Kasumi-1 (cell line): ENCODE measurements at places on chromosomes 5 and 9.
A peak's percentile ranks its signal among the peaks of the same experiment; 100 is the strongest.

DNA sequence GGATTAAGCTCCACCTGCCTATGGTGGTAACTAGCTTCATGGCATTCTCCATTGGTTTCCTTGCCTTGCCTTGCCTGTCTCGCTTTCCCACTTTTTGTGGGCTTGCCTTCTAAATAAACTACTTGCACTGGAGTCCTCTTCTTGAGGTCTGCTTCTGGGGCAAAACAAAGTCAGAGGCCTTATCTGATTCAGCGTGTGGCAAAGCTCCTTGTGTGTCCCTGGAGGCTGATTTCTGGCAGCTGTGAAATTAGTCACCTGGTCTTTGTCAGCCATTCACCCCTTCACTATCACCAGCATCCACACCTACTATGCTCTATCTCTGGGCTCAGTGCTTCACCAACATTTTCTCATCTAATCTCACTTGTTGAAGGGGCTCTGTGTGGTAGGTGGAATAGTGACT lies 176.2 kb downstream of the SEC61B start:
- DNase-seq = no peak

GRCh38 chr9:14141699-14142098 lies 172.2 kb downstream of the NFIB start:
- DNase-seq = no peak

DNA sequence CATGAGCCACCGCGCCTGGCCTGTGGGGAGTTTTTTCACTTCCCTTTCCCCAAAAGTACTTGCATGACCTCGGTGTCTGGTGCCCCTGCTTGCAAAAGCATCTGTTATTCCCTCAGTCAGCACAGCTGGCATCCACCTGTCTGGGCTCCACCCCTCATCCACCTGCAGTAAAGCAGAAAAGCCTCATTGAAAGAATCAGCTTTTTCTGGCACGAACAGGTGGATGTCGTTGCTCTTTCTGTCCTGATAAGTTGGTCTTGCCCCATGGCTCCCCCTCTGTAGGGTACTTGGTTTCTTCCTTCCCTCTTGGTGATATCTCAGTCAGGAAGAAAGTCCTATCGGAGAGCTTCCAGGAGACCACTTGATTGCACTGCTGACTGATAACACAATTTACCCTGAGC lies 37.4 kb downstream of the WWC1 start:
- DNase-seq = peak; percentile 3

- no peak for DNase-seq
Observed at GRCh38 chr5:96590796-96591195, 71.4 kb upstream of the CAST start.

GRCh38 chr5:16815432-16815831 lies 120.7 kb downstream of the MYO10 start:
- DNase-seq = no peak

DNA sequence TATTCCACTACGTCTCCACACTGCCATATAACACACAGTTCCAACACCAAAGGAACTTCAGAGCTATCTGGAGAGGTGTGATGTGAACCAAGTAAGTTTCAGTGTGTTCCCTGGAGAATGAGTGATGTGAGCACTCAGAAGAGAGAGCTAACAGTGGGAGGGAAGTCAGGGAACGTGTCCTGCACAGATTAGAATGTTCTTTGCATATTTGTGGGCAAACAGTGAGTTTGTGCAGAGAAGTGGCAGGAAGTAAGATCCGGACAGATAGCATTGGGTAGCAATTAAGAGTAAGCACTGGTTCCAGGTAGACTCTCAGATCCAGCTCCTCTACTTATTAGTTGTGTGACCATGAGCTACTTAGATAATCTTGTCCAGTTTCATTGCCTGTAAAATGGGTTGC lies 206.4 kb downstream of the PDZD2 start:
- no peak for DNase-seq

DNA sequence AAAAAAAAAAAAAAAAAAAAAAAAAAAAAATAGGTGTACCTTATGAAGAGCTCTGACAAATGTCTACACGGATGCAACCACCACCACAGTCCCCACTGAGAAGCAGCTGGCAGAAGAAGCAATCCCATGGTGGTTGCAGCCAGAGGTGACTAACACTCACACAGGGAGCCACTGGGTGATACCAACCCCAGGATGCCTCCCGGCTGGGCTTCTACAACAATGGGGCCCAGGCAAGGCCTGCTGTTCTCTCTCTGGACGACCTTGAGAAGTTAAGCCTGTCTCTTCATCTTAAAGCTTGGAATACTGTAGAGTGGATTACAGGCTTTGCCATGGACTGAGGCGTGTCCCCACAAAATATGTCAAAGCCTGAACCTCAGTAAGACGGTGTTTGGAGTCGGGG lies 104.1 kb downstream of the ROR2 start:
- DNase-seq = no peak

DNA sequence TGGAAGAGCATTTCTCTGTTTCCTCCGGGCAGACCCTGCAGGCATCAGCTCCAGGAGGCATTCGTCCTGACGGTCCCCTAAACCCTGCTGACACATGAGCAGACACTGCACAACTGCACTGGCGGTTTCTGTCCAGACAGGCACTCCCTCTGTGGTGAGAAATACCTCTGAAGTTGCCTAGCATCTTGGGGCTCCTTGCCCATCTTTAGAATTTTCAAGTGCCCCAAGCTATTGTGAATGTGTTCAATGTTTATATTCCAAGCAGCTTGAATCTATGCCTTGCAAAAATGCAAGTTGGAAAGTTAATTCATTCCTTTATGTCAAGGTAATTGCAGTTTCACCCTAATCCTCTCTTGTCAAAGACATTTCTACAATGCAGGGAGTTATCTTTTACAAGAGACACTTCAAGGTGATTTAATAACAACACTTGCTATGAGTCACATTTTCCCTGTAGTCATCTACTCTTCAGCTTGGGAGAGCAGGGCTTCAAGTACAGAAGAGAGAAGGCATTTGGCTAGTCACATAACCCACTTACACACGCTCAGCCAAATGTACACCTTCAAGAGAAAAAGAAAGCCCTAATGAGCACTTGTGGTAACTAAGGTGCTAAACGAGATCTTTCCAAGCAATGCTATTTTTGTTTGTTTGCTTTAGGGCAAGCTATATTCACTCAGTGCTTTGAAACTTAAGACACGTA lies 302.5 kb downstream of the MLLT3 start:
- no peak for DNase-seq

GRCh38 chr5:71860048-71860447 lies 141.0 kb downstream of the CARTPT start:
- DNase-seq = no peak

- no peak for DNase-seq
Observed at GRCh38 chr5:38515092-38515491, 41.4 kb downstream of the LIFR start.
